Activated CD8-positive, alpha-beta T cell treated with anti-CD3 and anti-CD28 coated beads, Interleukin-2, amount 10 ng/mL, durations not matched to agents 7 days and 5 days (primary cell): ENCODE measurements at places on chromosomes 16 and 17. TPM values are rescaled to one million over a fixed set of nuclear protein-coding genes. Genes with fewer than 3 reads are reported as not detected.

SLC46A1 gene
- 3.1 TPM for total RNA-seq

DOC2B gene
- total RNA-seq = not detected

TBC1D3G gene
- total RNA-seq = not detected

- no peak overlapping the region for H3K4me3 ChIP-seq
- H3K4me1 ChIP-seq = peaks cover 63% of the 10 kb centered on the region
- H3K27ac ChIP-seq = no peak overlapping the region
- H3K36me3 ChIP-seq = peaks cover 14% of the 10 kb centered on the region
Observed at GRCh38 chr17:14305785-14306496, 5.1 kb downstream of the HS3ST3B1 start.
